ENCODE measurements at places on chromosomes 1 and 21.

GRCh38 chr1:218348628-218349071, 3.5 kb downstream of the TGFB2 start:
- DNase-seq: no peak

- DNase-seq: peak; percentile 27
These were observed 113.9 kb downstream of the CLIC6 start for GRCh38 chr21:34782506-34783360.

- DNase-seq: no peak
These were observed 191.1 kb downstream of the TTLL7 start for GRCh38 chr1:83807821-83808220.

GRCh38 chr1:245855846-245856730, 651.0 kb downstream of the SMYD3 start:
- peak; percentile 78 for DNase-seq

- DNase-seq: no peak
These were observed 11.3 kb downstream of the SPATC1L start for GRCh38 chr21:46172863-46173528.

DNA sequence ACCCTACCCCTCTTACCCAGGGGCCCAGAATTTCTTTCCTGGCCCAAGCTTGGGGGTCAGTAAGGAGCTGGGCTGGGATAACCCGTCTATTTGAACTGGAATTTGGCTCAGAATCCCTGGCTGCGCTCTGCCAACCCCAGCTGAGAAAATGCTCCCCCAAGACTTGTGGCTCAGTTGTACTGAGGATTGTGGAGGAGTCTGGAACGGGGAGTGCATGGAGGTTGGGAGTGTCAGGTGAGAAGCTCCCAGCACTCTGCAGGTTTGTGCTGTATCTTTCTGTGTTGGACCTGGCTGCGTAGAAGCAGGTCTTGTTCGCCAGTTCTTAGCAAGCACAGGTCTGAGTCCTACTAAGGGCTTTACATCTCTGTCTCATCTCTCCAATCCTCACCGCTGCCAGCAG, 1.6 kb downstream of the TCEA3 start:
- DNase-seq: peak; percentile 39

DNA sequence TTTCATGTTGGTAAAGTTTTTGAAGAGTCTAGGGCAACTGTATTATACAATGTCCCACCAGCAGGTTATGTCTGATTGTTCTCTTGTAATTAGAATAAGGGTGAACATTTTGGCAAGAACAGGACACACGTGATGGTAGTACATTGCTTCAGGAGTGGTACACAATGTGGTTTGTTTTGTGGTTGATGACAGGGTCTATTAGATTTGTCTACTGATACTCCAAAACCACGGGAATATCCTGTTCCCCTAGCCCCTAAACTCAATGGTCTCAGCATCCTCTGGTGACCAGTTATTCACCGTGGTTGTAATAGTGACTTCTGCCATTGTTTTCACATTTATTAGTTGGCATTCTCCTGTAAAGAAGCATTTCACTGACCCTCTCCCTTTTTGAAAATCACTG, 22.1 kb upstream of the ACTA1 start:
- DNase-seq: peak; percentile 50

- peak; percentile 24 for DNase-seq
These were observed 25.0 kb downstream of the TATDN3 start for GRCh38 chr1:212816567-212817278.

GRCh38 chr1:14541348-14541747, 57.1 kb upstream of the KAZN start:
- no peak for DNase-seq

- DNase-seq: peak; percentile 82
These were observed at the start of gene IFI44L for GRCh38 chr1:78619803-78620579. Gene IFI44L (plus strand): TSS chr1:78620448. CDS start chr1:78627916, 7,468 bp downstream.

DNA sequence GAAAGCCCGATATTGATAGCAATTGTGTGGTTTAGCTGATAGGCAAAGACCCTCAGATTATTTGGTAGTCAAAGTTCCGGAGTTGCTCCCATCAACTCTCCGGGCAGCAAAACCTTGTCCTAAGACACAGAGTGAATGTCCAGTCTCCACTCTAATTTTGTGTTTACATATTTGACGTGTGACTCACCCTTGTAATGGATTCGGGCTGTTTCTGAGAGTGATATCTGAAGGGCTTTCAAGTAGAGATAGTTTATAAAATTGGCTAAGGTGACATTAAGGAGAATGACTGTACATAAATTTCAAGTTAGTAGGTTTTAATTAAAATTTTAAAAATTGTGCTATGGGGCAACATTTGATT, 154.2 kb downstream of the CNIH3 start:
- DNase-seq: peak; percentile 33

DNA sequence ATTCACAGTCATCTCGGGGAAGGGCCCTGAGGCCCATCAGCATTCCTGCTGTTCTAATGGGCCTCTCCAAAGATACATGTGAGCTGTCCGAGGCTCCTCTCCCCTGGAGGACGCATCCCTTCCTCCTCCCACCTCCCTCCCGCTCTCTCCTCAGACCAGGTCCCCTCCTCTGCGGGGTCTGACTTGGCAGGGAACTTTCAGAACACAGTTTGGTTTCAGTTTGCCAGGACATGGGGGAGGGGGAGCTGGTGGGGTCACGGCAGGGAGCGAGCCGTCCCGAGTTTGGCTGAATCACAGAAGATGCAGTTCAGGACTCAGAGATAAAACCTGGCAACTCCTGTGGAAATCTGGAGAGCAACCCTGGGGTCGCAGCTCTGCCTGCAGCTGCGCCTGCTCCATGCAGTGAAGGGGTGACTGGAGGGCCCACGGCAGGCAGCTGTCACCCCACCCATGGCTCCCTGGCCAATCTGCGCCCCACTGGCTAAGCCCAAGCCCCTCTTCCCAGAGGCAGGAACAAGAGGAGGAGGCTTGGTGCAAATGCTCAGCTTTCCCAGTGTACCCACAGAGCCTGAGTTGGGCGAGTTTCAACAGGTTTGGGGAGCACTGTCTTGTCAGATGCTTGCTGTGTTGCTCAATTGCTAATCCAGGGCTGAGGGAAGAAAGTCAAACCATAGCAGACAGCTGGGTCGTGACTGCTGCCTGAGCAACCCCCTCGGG, 5.7 kb downstream of the WNT4 start:
- DNase-seq: peak; percentile 52

GRCh38 chr1:21149430-21149854, 27.3 kb downstream of the EIF4G3 start:
- peak; percentile 36 for DNase-seq

DNA sequence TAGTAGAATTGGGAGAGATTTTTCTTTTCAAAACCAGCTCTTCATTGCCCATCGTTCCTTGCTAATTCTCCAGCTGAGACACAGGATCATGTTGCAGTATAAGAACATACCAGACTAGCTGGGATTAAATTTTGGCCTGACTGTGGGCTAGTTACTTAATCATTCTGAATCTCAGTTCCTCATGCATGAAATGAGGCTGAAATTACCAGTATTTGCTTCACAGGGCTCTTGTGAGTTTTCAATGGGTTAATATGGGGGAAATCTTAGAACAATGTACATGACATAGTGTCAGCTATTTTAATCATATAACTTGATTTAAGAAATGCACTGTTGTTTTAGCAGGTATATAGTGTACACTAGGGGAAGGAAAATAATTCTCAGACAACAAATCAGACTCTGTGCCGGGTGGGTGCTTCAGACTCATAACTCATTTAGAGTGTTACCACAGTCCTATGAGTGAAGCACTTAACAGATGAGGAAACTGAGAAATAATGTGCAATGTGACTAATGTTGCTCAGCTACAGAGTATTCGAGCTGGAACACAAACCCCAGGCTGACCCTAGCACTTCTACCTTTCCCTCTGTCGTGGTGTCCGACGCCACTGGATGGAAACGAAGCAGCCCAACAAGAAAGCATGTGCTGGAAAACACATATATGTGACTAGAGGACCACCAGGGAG, 137.6 kb upstream of the SGIP1 start:
- peak; percentile 36 for DNase-seq

- DNase-seq: no peak
These were observed 290.2 kb downstream of the SPATA17 start for GRCh38 chr1:217921126-217921904.

DNA sequence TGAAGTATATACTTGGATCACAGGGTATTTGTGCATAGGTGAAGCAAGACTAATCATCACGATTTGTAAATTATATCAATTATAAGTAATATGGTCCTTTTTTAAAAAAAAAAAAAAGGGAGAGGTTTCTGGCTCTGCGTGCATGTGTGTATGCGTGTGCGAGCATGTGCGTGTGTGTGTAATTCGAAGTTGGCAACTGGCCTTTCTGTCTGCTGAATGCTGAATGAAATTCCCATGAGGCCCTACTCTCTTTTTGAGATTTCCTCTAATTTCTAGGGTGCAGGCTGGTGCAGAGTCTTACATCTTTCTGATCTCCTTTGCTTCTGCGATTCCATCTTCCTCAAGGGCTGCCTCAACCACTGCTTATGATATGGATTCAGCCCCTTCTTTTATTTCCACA, 212.2 kb downstream of the URB2 start:
- DNase-seq: no peak

GRCh38 chr1:33875862-33876261, 12.0 kb downstream of the HMGB4 start:
- no peak for DNase-seq

DNA sequence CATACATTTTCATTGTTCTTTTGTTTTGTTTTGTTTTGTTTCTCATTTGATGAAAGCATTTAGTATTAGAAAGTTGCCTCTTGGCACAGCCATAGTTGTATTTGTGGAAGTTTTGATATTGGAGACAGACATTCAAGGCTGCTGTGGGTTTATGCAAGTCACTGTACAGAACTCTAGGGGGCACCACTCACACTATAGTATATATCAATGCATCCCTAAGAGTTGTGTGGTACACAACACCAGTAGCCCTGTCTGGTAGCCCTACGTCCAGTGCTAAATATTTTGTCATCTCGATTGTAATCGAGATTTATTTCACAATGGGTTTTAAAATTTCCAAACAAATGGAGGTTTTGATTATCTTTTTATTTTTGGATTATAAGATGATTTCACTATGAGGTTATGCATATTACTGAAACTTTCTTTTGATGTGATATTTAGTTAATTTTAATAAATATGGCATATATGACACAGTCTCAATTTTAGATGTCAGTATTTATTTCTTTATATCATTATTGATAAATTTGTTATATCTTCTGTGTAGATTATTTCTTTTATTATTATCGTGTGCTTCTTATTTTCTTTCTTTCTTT, 112.2 kb downstream of the NR5A2 start:
- DNase-seq: peak; percentile 71

DNA sequence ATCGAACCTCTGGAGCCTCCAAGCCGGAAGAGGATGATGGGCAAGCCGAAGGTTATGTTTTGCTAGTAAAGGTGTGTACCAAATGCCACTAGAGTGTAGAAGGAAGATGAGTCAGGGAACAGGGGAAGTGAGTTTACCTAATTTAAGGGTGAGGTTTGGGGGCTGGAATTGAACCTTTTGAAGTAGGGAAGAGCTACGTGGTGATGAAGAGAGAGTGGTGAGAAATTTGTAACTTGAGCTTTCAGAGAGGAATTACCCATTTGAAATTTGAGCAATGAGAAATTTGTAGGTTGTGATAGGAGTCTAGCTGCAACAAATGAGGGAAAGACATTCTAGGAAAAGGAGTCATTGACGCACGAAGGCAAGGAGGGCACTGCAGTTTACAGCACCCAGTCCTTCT, 70.0 kb upstream of the TENT5C start:
- DNase-seq: no peak

- DNase-seq: no peak
These were observed 193.1 kb downstream of the RYR2 start for GRCh38 chr1:237235091-237235490.

- no peak for DNase-seq
These were observed 64.8 kb downstream of the DHRS3 start for GRCh38 chr1:12552951-12553921.
